ENCODE measurements at places on chromosomes 12 and 14. TPM values are rescaled to one million over a fixed set of nuclear protein-coding genes. Genes with fewer than 3 reads are reported as not detected.

DNA sequence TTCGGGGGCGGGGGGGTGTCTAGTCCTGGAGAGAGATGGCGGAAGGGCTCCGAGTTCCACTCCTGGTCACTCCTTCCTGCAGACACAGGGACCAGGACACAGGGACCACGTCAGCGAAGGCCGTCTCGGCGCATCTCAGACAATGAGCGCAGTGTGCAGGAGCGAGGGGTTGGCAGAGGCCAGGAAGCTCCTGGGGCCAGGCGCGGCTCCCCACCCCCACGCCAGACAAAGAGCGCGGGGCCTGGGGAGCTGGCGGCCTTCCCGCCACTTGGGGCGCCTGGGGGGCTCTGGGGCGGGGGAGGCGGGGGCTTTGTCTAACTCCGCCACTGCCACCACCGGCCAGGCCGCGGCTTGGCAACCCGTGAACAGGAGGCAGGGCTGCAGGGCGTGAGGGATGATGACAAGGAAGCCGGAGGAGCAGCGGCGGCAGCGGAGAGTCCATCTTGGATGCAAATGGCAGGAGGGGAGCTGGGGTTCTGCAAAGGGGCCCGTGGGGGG is 2.2 kb downstream of the CDK2AP1 start:
- H3K27ac ChIP-seq, result peak overlapping the region; percentile 64
- peaks cover 44% of the 10 kb centered on the region for H3K4me1 ChIP-seq
- H3K36me3 ChIP-seq, result peaks cover 21% of the 10 kb centered on the region
- no peaks in the 10 kb centered on the region for H3K27me3 ChIP-seq

DNA sequence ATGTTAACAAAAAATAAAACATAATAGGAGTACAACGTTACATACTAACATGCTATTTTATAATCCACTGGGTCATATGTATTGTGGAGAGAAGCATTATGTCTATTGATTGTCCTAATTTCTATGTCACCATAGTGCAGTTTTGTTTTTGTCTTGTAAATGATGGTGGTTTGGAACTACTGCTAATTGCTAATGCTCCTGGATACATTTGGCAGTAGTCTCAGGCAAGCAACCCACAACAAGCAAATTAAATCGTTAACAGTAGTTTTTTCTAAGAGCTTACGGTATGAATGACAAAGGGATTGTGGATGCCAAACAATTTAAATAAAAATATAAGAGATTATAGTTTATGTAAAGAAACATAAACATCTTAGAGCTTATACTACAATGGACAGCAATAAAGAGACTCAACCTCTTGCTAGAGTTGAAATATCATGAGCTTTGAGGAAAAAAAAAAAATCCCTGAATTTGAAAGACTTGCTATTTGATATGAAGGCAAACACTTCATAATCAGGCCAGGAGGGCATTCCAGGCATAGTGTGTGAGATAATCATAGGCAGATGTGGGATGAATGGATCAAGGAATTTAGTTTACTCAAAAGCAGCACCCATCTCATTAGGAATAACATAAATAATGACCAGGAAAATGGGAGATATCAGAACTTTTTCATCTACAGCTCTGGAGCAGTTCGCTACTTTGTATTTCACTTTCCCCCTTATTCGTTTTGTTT is 181.3 kb downstream of the CCDC59 start:
- H3K4me3 ChIP-seq, result no peak overlapping the region
- H3K4me1 ChIP-seq, result no peaks in the 10 kb centered on the region
- H3K27ac ChIP-seq, result no peak overlapping the region
- H3K36me3 ChIP-seq, result no peaks in the 10 kb centered on the region
- no peak for DNase-seq

DNA sequence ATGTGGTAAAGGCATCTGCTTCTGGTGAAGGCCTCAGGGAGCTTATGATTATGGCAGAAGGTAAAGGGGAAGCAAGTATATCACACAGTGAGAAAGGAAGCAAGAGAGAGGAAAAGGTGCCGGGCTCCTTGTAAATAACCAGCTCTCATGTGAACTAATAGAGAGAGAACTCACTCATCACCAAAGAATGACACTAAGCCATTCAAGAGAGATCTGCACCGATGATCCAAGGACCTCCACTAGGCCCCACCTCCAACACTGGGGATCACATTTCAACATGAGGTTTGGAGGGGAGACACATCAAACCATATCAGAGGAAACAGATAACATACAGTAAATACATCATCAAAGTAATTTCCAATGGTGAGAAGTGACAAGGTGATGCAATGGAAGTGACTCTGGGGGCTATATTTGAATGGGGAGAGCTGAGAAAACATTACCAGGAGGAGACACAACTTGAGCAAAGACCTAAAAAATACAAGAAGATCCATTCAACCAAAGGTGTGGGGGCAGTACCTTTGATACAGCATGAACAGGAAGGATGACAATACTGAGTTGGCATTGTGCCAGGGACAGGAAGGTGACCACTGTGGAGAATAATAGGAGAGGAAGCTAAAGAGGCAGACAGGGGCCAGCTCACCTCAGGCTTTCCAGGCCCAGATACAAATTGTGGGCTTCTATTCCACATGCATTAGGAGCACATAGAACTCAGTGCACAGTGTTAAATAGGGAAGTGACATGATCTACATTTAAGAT is 134.4 kb upstream of the GRIP1 start:
- H3K36me3 ChIP-seq, result no peaks in the 10 kb centered on the region
- H3K4me3 ChIP-seq, result no peak overlapping the region

DNA sequence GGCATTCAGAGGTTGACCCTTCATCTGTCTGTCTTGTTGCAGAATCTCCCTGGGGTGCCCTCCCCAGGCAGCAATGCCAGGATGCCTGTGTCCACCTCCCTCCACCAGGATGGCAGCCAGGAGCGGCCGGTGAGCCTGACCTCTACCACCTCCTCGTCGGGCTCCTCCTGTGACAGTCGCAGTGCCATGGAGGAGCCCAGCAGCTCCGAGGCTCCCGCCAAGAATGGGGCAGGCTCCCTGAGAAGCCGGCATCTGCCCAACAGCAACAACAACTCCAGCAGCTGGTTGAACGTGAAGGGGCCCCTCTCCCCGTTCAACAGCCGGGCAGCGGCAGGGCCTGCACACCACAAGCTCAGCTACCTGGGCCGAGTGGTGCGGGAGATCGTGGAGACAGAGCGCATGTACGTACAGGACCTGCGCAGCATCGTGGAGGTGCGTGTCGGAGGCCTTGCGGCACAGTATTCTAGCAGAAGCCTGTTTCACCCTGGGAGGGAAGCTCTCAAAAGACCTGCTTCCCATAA is 23.4 kb downstream of the PLEKHG3 start:
- peaks cover 52% of the 10 kb centered on the region for H3K36me3 ChIP-seq
- no peak overlapping the region for H3K27ac ChIP-seq
- no peaks in the 10 kb centered on the region for H3K27me3 ChIP-seq
- peaks cover 47% of the 10 kb centered on the region for H3K4me1 ChIP-seq

DNA sequence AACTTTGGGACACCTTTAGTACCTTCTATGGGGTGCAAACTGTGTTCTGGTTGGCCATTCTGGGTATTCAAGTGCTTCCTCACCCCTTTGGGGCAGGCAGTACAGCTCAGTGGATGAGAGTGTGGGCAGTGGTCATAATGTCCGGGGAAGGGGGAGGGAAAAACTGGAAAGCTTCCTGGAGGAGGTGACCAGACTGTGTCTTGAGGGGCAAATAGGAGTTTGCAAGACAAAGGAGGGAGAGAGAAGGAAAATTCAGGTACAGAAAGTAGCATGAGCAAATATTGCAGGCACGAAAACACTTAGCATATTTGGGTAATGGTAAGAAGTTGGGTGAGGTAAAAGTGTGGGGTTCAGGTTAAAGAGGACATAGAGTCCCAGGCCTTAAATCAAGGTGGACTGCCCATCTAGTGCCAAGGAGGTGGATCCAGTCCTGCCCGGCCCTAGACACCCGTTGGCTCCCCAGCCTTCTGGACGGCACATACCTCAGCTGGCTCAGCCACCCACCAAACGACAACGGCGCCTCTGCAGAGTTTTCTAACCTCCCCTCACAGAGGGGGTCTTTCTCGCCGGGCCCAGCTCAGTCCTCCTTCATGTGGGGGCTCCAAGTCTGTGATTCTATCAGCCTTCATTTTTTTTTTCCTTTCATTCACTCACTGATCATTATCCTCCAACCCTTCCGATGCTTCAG is 86.4 kb downstream of the DICER1 start:
- H3K4me3 ChIP-seq, result no peak overlapping the region
- no peaks in the 10 kb centered on the region for H3K36me3 ChIP-seq
- H3K27me3 ChIP-seq, result peaks cover 20% of the 10 kb centered on the region
- DNase-seq, result peak; percentile 26
- H3K4me1 ChIP-seq, result no peaks in the 10 kb centered on the region
- H3K27ac ChIP-seq, result no peak overlapping the region

GRCh38 chr12:47927346-47927745 is 22.6 kb upstream of the VDR start:
- H3K27ac ChIP-seq, result no peak overlapping the region
- H3K4me3 ChIP-seq, result no peak overlapping the region
- DNase-seq, result no peak
- H3K36me3 ChIP-seq, result no peaks in the 10 kb centered on the region
- no peaks in the 10 kb centered on the region for H3K4me1 ChIP-seq

DNA sequence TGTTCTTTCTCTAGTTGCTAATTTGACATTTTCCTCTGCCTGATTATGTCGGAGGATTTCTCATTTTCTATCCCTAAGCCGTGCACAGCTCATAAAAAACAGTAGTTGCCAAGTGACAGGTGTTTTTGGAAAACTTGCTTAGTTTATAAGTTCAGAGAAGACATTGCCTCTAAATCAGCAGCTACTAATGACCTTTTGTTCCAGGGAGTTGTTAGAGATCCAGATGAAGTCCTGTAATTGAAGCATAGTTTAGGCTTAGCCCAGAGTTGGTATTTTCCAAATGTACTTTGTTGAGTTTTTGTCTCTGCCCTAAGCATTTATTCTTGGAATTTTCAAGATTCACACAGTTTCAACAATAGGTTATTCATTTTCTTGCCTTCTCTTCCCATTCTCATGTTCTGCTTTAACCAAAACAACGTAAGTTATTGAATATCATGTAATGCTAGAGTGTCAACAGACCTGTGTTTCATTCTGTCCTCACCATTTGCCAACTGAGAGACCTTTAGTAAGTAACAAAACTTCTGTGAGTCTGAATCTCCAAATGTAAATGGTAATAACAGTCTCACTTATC is 110.0 kb upstream of the SLCO1C1 start:
- H3K4me3 ChIP-seq, result no peak overlapping the region
- H3K27me3 ChIP-seq, result no peaks in the 10 kb centered on the region

DNA sequence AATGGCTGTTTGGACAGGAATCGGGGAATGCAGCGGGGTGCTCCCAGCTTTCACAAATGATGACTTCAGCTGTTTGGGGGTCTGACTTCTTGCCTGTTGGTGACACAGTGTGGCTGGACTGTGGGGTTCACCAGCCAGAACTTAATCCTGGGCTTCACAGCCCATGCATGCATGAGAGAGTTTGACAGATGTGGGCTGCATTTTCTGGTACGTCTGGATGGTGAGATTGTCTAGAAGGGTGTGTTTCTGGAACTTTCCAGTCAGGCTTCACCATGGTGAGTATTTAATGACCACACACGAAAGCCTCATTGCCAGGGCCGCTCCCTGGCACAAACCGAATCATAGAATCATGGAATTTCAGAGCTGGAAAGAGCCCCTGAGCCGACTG is 29.6 kb downstream of the CHST11 start:
- H3K4me3 ChIP-seq, result no peak overlapping the region
- H3K4me1 ChIP-seq, result peaks cover 9% of the 10 kb centered on the region
- no peaks in the 10 kb centered on the region for H3K36me3 ChIP-seq
- H3K27ac ChIP-seq, result peak overlapping the region; percentile 35
- no peaks in the 10 kb centered on the region for H3K27me3 ChIP-seq

- H3K27me3 ChIP-seq, result no peaks in the 10 kb centered on the region
- no peaks in the 10 kb centered on the region for H3K36me3 ChIP-seq
- DNase-seq, result no peak
- no peak overlapping the region for H3K27ac ChIP-seq
- H3K4me1 ChIP-seq, result no peaks in the 10 kb centered on the region
- H3K4me3 ChIP-seq, result no peak overlapping the region
Observed at GRCh38 chr14:38047195-38047902, 160.4 kb upstream of the SSTR1 start.

DNA sequence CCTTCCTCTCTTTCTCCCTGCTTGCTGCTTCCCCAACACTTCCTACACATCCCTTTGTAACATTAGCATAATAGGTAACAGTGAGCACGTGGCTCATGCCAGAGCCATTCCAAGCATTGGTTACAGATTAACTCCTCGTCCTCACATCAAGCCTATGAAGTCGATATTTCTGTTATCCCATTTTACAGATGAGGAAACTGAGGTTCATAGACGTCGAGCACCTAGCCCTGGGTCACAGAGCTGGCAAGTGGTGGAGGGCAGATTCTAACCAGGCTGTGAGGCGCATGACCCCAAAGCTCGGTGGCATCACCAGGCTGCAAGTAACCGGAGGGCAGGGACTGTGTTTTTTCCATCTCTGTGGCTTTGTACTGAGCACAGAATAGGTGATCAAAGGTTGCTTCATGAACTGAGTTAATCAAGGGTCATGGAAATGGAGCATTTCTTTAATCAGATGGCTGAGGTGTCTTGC is 5.7 kb upstream of the SERPINA1 start:
- peaks cover 15% of the 10 kb centered on the region for H3K4me1 ChIP-seq
- H3K4me3 ChIP-seq, result no peak overlapping the region
- H3K27me3 ChIP-seq, result no peaks in the 10 kb centered on the region
- no peak overlapping the region for H3K27ac ChIP-seq
- H3K36me3 ChIP-seq, result no peaks in the 10 kb centered on the region

- H3K27me3 ChIP-seq, result no peaks in the 10 kb centered on the region
- no peaks in the 10 kb centered on the region for H3K36me3 ChIP-seq
- peaks cover 34% of the 10 kb centered on the region for H3K4me1 ChIP-seq
- H3K27ac ChIP-seq, result no peak overlapping the region
- no peak overlapping the region for H3K4me3 ChIP-seq
Observed at GRCh38 chr14:22583994-22584393, 5.0 kb downstream of the DAD1 start.

- no peak overlapping the region for H3K4me3 ChIP-seq
- DNase-seq, result no peak
- no peaks in the 10 kb centered on the region for H3K27me3 ChIP-seq
- no peak overlapping the region for H3K27ac ChIP-seq
- H3K36me3 ChIP-seq, result no peaks in the 10 kb centered on the region
Observed at GRCh38 chr12:56198836-56199235, 9.6 kb upstream of the SMARCC2 start.

GRCh38 chr14:81771651-81772275 is 238.1 kb upstream of the SEL1L start:
- no peak overlapping the region for H3K4me3 ChIP-seq
- no peaks in the 10 kb centered on the region for H3K27me3 ChIP-seq
- H3K27ac ChIP-seq, result no peak overlapping the region
- DNase-seq, result no peak

- DNase-seq, result no peak
- no peaks in the 10 kb centered on the region for H3K27me3 ChIP-seq
- no peaks in the 10 kb centered on the region for H3K36me3 ChIP-seq
- H3K4me3 ChIP-seq, result no peak overlapping the region
- no peaks in the 10 kb centered on the region for H3K4me1 ChIP-seq
Observed at GRCh38 chr12:41485203-41485602, 297.1 kb downstream of the PDZRN4 start.

The KRT78 gene
- 82.9 TPM for total RNA-seq

The REM2 gene
- total RNA-seq, result 1.5 TPM

The LBHD2 gene
- total RNA-seq, result not detected
